ENCODE measurements at places on chromosomes 2 and 18.

DNA sequence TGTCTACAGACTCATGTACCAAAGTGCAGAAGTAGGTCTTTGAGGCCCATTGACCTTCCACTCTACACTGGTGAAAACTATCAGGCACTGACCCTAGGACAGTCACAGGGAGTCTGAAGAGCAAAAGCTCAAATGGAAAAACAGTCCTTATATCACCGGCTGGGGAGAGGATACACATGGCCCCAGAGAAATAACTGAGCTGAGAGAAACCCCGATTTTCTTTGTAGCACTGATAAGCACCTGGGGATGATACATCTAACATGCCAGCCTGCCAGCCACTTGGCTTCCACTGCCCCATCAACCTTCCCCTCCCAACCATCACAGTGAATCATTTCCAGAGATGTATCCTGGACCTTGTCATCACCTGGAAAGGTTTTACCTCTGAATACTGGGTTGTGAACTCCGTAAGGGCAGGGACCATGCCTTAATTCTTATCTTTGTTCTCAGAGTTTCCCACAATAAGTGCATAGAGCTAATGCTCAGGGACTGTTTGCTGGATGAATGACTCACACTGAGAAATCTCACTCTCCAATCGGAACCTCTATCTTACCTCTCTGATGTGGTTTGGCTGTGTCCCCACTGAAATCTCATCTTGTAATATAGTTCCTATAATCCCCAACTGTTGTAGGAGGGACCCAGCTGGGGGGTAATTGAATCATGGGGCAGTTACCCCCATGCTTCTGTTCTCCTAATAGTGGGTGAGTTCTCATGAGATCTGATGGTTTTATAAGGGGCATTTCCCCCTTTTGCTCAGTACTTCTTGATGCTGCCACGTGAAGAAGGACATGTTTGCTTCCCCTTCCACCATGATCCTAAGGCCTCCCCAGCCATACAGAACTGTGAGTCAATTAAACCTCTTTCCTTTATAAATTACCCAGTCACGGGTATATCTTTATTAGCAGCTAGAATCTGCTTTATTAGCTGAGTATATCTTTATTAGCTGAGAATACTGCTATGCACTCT, 37.1 kb downstream of the EVA1A start:
- DNase-seq, result no peak

DNA sequence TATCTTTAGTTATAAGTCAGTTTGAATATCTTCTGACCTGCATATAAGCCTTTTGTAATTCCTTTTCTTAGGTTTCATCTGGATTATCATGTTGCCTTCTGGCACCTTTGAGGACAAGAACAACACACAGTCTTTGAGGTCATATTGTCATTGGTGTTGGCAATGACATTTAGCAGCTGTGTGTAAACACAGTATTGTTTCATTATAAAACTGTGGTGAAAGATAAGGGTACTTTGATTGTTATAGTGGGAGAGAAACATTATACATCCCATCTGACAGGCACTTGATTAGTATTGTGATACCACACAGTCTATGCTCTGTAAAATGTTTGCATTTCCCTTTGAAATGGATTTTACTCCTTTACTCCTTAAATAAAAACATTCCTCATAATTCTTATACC, 313.5 kb downstream of the RPRM start:
- no peak for DNase-seq

GRCh38 chr18:59649591-59649990, 47.6 kb downstream of the CCBE1 start:
- no peak for DNase-seq

- DNase-seq, result no peak
Observed at GRCh38 chr2:151862700-151863099, 34.5 kb upstream of the ARL5A start.

GRCh38 chr2:122357998-122358397, 602.5 kb downstream of the TSN start:
- DNase-seq, result no peak

DNA sequence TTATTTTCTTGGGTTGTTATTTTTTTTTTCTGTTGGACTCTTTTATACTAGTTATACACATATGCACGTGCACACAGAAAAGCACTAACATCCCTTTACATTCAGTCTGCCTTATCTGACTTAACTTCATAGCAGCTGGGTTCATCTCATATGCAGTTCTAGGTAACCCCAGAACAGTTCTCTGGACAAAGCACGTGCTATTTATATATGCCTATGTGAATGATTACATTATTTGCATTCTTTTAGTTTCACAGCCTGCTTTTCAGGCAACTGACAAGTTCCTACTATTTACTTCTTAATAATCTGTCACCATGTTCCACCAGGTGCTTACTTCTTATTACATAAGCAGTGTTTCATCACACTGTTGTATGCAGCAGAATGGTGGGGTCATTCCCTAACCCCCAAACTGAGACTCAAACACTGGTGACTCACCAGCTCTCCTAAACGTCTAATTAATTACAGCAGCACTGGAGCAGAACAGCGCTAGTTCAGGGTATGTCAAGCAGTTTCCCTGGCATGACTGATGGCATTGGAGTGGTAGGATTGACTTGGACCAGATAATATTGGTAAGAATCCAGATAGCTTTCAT, 372.8 kb downstream of the CLIP4 start:
- DNase-seq, result no peak

DNA sequence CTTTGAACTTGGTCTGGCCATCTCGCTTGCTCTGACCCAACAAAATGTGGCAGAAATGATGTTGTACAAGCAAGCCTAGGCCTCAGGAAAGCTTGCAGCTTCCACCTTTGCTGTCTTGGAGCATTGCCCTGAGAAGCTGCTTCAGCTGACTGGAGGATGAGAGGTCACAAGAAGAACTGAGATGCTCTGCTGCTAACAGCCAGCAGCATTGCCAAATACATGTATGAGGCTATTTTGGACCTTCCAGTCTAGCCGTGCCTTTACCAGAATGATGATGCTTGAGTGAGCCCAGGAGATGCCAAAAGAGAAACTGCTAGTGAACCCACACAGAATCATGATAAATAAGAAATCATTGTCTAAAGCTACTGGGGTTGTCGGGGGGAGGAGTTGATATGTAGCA, 13.2 kb upstream of the ITGAV start:
- no peak for DNase-seq

DNA sequence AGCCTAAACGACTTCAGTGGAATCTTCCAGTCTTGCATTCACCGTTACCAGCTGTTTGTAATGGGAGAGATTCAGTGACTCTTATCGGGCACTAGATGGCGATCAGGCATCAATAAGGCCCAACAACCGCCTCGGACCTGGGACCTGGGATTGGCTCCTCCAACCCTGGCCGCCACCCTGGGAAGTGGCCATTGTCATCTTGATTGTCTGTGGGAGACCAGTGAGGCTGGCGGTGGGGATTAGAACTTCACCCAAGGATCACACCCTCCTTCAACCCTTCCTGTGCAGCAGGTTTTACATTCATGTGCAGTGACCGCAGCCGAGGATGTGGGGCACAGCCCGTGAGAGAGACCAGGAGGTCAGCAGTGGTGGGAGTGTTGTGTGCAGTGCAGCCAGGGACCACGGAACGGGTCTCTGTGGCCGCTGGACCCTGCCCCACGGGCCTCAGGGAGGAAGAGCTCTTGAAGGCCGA, 85.3 kb downstream of the SPP2 start:
- peak; percentile 21 for DNase-seq

- no peak for DNase-seq
Observed at GRCh38 chr2:156457523-156458517, 21.6 kb downstream of the GPD2 start.

DNA sequence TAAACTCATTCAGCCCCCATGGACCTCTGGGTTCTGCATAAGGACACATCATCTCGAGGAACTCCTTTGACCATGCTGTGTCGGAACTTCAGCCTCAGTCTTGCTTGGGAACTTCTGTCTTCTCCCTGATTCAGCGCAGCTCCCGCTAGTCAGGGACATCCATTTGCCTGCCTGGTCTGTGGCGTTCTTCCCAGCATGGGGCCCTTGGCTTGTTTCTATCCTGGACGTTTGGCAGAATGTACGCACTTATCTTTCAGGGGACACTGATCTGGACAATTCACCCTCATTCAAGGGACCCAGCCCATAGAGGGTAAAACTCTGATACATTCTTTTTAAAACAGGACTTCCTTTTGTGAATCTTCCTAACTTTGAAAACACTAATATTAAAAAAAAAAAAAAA, 75.8 kb upstream of the WIPF1 start:
- DNase-seq, result no peak

- DNase-seq, result no peak
Observed at GRCh38 chr2:46323730-46324129, 26.5 kb downstream of the EPAS1 start.

DNA sequence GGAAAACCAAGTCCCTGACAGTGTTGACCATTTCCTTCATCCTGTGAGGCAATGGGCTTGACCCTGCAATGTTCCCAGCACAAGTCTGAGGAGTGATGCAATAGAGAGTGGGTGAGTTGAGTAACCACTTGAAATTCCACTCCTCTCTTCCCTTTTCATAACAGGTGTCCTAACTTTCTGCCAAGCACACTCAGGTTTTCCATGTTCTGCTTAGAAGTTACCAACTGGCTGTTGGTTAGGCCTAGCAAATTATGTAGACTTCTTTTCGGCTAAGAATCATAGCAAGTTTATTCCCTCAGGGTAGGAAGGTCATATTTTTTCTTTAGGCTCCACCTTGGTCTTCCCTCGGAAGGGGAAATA, 11.5 kb downstream of the GNLY start:
- DNase-seq, result no peak

GRCh38 chr2:24438106-24438505, 52.9 kb upstream of the NCOA1 start:
- DNase-seq, result no peak

GRCh38 chr2:101463911-101464641, 10.8 kb downstream of the RFX8 start:
- DNase-seq, result no peak

DNA sequence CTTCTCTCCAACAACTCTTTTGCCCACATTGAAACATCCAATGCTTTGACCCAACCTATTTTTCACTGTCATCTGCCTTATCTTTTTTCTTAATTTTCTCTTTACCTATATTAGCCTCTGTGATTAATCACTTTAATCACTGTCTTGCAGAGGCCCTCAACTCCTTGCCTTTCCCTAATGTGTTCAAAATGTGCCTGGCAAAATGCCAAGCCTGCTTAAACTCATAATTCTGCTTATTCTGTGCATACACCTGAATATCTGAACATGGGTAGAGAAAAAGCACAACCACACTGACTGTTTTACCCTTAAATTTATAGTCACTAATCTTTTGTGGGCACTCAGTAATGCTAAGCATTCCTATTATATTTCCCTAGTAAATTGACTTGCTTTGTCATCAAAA, 63.0 kb upstream of the GALNT13 start:
- DNase-seq, result no peak

- DNase-seq, result no peak
Observed at GRCh38 chr2:132607426-132608090, 62.4 kb downstream of the LYPD1 start.

GRCh38 chr2:181971032-181971431, 14.6 kb upstream of the PPP1R1C start:
- DNase-seq, result no peak

DNA sequence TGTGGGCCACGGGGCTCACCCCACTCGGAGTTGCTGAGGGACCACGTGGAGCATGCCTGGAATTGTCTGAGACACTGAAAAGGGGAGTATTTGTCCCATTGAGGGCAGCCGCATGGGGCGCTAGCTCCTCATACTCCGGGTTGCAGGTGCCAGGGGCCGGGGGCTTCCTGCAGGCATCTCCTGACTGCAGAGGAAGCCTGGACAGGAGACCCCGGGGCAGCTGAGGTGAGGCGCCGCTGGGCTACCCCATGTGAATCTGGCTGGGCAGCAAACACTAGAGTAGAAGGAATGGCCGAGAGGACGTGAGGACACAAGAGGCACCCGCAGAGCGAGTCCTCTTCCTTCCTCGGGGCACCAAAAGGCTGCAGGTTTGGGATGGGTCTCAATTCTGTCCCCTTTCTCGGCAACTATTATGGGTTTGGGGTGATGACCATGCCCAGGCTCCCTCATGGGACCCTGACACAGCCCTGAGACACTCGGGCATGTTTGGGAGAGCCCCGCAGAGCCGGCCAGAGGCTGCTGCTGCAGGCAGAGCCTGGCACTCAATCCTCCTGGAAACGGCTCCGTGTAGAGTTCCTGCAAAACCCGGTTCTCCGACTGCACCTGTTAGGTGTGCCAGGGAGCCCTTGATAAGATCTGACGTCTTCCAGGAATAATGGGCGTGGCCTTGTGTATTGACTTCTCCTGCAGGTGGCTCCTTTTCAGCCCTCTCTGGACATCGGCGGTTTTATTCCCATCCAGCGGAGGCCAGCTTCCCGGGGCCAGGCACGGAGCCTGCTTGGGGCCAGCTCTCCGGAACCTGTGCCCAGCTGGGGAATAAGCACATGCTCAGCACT, 77.0 kb downstream of the CTIF start:
- no peak for DNase-seq

DNA sequence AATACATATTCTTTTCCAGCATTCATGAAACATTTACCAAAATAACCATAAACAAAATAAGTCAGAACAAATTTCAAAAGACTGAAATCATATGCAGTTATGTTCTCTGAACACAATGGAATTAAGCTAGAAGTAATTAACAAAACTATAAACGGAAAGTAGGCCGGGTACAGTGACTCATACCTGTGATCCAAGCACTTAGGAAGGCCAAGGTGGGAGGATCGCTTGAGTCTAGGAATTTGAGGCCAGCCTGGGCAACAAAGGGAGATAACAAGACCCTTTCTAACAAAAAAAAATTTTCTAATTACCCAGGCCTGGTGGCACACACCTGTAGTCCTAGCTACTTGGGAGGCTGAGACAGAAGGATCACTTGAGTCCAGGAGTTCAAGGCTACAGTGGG, 14.9 kb downstream of the ATAD2B start:
- DNase-seq, result no peak

- no peak for DNase-seq
Observed at GRCh38 chr18:21179590-21180220, 62.3 kb upstream of the GREB1L start.

GRCh38 chr2:39730685-39731302, 48.3 kb downstream of the THUMPD2 start:
- no peak for DNase-seq

- DNase-seq, result no peak
Observed at GRCh38 chr2:39445934-39446333, 8.8 kb upstream of the MAP4K3 start.

DNA sequence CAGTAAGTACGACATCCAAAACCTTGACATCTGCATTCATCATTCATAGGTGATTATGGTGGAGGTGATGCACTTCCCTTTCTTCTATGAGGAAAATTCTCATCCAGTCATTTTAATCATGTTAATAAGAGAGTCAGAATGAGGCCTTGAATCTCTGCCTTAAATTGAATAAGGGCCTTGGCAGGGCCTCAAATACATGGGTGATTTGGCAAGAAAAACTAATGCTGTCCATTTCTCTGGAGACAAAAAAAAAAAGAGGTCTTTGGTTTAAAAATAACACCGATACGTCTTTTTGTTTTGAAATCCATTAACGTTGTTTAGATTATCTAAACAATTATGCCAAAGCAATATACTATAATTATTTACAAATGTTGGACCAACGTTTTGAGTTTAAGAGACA, 8.1 kb downstream of the COLEC12 start:
- DNase-seq, result no peak

GRCh38 chr2:43175876-43176275, 50.5 kb downstream of the ZFP36L2 start:
- DNase-seq, result no peak

Measured in stimulated activated CD8-positive, alpha-beta memory T cell treated with anti-CD3 and anti-CD28 coated beads, Interleukin-2, amount 100 ng/mL, for 1 hour (primary cell).